ENCODE measurements at places on chromosomes 11 and 22.

DNA sequence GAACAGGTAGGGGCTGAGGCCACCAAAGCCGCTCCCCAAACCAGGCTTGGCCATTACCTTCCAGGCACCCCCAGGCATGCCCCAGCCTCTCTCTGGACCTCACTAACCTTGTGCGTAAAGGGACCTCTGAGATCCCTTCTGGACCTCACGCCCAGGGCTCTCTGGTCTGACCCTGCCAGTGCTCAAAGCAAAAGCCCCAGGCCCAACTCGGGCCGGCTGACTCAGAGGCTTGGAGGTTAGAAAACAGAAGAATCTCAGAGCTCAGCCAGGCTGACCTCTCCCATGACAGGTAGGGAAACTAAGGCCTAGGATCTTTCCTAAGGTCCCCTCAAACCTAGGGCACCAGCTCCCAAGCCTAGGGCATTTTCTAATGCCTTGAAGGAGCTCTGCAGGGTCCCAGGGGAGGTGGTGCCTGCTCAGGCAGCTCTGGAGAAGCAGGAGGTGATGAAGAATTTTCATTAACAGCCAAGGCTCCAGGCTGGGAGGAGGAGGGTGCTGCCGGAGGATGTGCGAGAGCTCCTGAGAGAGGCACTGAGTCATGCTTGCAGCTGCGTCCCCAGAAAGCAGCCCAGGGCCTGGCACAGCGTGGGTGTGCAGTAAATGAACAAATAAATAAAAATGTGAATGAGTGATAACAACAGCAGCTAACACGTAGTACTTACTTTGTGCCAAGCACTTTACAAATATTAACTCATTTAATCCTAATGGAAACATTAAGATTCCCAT, 25.6 kb downstream of the ARRB1 start:
- peak; percentile 71 for DNase-seq

- DNase-seq = no peak
Observed at GRCh38 chr11:121255473-121256125, 37.0 kb upstream of the SC5D start.

GRCh38 chr11:1643146-1643690, 13.6 kb downstream of the KRTAP5-5 start:
- DNase-seq = no peak

- DNase-seq = no peak
Observed at GRCh38 chr11:7638710-7639642, 34.3 kb downstream of the CYB5R2 start.

GRCh38 chr11:104918113-104918824, 20.0 kb upstream of the CASP12 start:
- peak; percentile 44 for DNase-seq

DNA sequence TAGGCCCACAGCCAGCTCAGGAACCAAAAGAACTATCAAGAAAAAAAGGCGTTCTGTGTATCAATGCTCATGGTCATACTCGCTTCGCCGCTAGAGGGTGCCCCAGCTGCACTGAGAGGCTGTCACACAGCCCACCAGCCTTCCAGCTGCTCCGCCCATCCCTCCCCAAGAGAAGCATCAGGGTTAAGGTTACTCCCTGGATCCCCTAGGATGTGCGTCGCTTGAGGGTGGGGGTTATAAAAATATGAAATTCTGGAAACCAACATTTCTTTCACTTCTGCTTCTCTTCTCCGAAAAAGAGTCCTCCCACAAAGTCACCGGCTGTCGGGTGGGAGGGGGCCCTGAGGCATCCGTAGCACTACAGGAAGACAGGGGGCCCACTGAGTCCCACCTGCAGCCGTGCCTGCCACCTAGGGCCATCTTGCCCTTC, 1.7 kb downstream of the CBX6 start:
- peak; percentile 41 for DNase-seq

GRCh38 chr22:40919446-40919845, 31.7 kb upstream of the RBX1 start:
- DNase-seq = no peak

DNA sequence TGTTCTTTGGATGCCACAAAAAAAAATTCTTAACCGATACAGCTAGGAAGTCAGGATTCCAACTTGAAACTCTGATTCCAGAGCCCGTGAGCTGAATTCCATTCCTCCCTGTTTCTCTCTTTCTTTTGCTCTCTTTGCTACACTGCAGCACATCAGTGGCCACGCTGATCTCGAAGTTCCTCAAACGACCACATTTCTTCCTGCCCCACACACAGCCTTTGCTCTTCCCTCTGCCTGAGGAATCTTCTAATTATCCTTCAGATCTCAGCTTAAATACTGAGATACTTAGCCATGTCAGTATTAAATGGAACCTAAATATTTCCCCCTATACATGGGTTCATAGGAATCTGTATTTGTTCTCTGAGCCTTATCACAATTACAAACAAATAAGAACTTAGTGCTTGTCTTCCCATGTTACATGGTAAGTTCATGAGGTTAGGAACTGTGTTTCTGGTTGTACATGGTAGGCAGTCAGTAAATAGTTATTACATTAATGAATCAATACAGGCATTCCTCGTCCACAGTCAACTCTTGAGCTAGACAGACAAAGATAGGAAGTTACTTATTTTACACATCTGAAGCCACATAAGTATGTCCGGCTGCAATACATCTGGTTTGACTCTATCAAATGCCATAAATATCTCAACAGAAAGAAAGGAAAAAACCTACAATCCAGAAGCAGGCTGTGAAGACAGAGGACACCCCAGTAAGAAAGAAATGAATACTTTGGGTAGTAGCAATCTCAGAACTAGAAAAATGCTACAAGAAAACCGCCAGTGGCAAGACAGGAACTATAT, 86.6 kb downstream of the MAML2 start:
- DNase-seq = no peak

DNA sequence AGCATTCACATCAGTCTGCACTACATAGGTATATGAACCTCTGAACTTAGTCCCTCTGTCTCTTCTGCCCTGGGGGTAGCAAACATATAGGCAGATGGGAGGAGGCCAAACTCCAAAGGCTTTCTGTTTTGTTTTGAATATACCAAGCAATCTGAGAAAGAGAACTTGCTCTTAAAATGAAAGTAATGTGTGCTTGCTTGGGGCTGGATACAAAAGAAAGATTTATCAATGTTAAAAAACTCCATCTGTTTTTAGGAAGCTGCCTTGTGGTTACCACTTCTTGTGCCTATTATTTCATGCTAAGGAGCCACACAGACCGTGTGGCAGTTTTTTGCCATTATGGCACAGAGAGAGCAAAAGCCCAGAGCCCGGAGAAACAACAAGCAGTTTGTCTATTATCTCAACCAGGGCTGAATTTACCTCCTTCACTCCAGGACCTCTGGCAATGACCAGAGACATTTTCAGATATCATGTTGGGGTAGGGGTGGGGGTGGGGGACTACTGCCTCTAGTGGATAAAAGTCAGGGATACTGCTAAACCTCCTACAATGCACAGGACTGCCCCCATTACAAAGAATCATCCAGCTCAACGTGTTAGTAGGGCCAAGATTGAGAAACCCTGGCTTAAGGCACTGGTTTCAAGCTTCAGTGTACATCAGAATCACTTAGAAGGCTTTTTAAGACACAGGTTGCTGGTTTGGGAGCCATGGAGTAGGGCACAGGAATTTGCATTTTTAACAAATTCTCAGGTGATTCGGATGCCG, 124.2 kb downstream of the APIP start:
- DNase-seq = no peak

DNA sequence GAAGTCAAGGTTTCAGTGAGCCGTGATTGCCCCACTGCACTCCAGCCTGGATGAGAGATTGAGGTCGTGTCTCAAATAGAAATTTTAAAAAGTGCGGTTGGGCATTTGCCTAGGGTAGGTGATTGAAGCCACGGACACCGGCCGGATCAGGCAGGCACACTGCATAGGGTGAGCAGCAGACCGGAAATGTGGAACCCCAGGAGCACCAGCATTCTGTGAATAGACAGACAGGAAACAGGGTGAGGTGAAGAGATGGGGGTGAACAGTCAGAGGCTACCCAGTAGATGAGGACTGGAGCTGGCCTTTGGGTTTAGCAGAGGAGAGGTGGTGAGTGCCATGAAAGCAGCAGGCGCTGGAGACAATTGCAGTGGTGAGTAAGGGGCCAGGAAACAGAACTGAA, 43.5 kb downstream of the PPFIA1 start:
- DNase-seq = no peak

- DNase-seq = no peak
Observed at GRCh38 chr11:13679768-13680167, 11.3 kb downstream of the FAR1 start.

GRCh38 chr11:63710476-63711217, 29.3 kb downstream of the RTN3 start:
- DNase-seq = no peak

- DNase-seq = no peak
Observed at GRCh38 chr11:73229321-73229895, 11.3 kb downstream of the P2RY2 start.

DNA sequence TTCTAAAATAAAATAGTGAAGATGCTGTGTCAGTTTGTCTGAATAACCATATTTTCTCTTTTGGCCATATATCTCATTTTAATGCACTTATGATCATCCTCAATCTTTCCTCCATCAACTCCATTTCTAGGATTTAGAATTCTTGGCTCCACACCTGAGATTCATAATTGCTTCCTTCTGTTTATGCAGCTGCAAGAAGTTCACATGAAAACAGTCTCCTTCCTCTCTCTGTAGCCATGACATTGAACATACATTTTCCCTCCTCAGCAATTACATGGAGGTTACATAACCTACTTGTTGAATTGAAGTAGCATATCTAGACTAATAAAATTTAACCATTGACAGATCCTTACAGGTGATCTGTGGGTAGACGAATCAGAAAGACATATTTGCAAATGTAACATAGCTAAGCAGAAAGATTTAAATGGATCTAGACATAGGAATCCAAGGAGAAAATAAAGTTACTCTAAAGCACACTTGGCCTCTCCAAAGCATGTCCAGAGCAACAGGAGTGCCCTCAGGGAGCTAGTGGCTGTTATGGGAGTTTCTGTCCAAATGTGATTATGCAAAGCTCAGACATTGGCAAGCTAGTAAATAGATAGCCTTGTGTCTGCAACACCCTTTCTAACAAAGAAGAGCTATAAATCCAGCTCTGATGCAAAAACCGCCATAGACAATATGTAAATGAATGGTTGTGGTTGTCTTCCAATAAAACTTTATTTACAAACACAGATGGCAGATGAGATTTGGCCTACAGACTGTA, 119.9 kb upstream of the MPPED2 start:
- DNase-seq = no peak

DNA sequence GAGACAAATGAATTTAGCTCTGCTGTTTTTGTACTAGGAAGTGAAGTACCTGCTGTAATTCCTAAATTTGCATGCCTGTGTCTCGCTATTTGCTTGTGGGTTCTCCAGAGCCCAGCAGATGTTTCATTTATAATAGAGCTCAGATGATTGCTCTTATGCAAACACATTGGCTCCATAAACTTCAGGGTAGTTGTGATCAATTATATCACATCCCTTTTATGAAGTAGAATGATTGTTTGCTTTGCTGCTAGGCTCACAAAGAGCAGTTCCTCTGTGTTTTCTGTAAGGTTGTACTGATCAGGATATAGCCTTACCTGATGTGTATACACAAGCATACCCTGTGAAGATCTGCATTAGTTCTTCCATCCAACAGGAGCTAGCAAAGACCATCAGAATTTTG, 64.1 kb downstream of the C11orf87 start:
- no peak for DNase-seq

DNA sequence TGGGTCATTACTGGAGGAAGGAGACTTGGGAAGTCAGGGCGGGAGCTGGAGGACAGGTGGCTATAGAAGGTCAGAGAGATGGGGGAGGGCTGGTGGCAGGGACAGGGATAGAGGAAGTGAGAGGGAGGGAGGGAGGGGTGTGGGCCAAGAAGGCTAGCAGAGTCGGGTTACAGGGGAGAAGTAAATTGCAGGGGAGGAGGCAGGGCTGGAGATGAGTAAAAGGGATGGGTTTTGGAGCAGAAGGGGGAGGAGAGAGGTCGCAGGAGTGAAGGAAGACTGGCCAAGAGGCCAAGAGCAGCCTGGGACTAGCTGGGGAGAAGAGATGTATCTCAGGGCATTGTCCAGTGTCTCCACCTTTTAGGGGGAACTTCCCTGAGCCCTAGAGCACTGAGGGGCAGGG, 33.0 kb downstream of the LRRC10B start:
- DNase-seq = peak; percentile 33

DNA sequence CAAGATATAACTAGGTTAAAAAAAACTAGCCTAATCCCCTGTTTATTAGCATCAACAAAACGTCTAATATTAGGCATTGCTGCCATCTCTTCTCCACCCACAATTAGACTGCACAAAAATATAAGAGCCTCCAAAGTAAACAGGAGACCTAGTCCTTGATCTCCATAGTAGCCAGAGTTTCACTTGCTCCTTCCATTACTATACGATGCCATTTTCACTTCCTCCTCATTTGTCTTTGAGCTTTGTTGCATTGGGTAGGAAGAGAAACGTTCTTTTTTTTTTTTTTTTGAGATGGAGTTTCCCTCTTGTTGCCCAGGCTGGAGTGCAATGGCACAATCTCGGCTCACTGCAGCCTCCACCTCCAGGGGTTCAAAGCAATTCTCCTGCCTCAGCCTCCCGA, 42.3 kb upstream of the RDX start:
- no peak for DNase-seq

- DNase-seq = no peak
Observed at GRCh38 chr11:107666911-107667613, 44.8 kb downstream of the SLN start.

DNA sequence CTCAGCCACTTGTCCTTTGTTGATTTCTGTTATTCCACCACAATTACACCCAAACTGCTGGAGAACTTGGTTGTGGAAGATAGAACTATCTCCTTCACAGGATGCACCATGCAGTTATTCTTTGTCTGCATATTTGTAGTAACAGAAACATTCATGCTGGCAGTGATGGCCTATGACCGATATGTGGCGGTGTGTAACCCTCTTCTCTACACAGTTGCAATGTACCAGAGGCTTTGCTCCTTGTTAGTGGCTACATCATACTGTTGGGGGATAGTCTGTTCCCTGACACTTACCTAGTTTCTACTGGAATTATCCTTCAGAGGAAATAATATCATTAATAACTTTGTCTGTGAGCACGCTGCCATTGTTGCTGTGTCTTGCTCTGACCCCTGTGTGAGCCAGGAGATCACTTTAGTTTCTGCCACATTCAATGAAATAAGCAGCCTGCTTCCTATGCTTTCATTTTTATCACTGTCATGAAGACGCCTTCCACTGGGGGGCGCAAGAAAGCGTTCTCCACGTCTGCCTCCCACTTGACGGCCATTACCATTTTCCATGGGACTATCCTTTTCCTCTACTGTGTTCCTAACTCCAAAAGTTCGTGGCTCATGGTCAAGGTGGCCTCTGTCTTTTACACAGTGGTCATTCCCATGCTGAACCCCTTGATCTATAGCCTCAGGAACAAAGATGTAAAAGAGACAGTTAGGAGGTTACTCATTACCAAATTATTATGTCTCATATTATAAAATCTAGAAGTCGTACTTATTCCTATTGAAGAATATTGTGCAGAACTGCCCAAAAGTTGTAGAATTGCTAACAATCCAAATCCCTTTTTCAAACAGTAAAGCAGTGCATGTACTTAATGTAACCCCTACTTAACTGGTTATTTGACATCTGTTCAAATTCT, 53.2 kb downstream of the OR4C6 start:
- no peak for DNase-seq
